ENCODE measurements at places on chromosomes 1 and 21. TPM values are rescaled to one million over a fixed set of nuclear protein-coding genes. Genes with fewer than 3 reads are reported as not detected.

GRCh38 chr1:210372931-210373627, 44.4 kb downstream of the HHAT start:
- no peak for DNase-seq

DNA sequence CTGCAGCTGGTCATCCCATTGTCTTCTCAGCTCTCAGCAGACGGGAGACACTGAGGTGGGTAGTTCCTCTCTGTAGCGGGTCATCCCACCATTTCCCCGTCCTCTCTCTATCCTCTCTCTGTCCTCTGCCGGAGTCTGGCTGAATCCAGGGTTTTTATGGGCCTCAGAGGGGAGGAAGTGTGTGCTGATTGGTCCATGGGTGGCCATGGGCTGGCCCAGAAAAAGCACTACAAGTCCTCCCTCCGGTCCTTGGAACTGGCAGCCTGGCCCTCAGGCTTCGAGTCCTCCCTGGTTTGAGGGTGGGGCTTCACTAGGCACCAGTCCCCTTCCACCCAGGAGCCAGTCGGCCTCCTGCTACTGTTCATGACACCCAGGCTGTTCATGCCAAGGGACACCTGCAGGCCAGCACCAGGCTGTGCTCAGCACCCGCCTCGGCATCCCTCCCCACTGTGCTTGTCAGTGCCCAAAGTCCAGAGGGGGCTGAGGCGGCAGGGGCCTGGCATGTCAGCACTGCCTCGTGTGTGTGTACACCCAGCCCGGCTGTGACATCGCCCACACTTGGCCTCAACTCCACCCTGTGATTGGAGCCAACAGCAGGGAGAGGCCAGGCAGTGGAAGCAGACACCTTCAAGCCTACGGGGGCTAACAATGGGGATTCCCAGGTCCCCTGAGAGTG, 23.0 kb upstream of the LRRC8C start:
- no peak for DNase-seq

The FAM72D gene
- 2.1 TPM for polyA plus RNA-seq

The ADAMTS1 gene
- 208 TPM for polyA plus RNA-seq

The THEM5 gene
- polyA plus RNA-seq: not detected

Measured in fibroblast of lung (primary cell).